ENCODE measurements at places on chromosomes 6 and 20.
A peak's percentile ranks its signal among the peaks of the same experiment; 100 is the strongest.

- no peak for DNase-seq
These were observed 7.0 kb upstream of the PTPRA start for GRCh38 chr20:2866236-2866635.

DNA sequence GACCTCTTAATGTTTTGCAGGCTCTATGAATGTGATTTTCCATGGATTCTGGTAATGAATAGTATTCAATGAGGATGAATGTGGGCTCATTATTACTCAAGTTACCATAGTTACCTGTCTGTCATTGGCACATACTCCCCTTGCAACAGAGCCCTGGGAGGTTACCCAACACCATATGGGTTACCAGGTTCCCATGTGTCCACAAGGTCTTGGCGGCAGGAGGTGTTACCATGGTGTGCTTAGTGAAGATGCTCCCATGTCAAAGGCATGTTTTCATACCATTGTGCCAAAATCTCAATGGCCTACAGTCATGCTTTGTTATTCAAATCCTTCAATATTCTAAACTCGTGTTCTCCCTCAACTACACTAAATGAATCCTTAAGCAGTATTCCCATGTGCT, 232.5 kb downstream of the HDGFL1 start:
- DNase-seq, result no peak

- no peak for DNase-seq
These were observed 236.4 kb upstream of the PRDM1 start for GRCh38 chr6:105849746-105850145.

GRCh38 chr6:36094753-36095496, 35.4 kb upstream of the MAPK13 start:
- DNase-seq, result peak; percentile 82

DNA sequence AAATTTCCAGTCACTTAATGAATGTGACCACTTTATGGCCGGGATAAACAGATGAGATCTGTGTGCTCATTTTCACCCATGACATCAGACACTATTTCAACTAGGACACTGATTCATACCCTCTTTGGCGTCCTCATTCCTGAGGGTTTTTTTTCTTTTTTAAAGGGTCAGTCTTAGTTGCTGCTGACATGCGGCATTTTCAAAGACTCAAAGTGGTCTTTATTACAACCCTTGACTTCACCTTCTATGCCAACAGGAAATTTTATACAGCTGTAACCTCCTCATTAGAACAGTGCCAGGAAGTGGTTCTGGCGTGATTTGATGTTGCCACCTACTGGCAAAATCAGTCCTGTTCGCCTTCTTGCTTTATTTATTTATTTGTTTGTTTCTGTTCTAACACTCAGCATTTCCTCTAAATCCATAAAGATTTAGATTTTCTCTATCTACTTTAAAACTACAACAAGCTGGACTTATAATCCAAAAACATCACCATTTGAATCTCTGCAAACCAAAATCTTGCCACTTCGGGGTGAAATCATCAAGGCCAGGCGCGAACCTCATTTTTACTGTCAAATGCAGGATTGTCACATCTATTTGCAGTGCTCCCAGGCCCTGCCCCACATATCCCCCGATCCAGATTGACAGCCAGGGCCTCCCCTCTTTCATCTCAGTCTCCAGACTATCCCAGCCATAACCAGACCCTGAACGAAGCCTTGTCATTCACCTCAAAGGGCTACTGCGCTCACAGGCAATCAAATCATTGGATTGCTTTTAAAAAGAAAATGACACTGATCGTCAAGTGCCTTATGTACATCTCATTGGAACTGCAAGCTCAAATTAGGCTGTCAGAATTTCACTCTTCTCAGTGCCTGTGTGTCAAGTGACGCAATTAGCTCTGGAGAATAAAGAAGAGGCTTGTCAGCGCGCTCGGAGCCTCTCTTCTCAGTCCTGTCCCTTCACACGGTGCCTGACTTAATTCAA, 77.5 kb downstream of the C6orf118 start:
- DNase-seq, result no peak

DNA sequence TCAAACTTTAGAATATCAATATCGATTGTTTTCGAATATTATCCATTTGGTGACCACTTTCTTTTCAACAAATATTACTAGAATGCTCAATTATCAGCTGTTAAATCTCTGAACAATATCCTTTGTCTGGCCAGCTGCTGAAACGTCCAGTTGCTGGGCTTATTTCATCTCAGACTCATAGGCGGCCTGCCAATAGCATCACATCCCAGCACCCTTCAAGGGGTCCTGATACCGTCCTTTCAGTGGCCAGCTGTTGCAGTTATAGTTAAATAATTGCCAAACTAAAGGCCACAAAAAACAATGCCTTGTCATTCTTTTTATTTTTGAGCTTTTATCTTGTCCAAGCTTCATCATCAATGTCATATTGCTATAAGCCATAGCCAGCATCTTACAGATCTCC, 1006.8 kb upstream of the MANEA start:
- DNase-seq, result no peak

- no peak for DNase-seq
These were observed 96.5 kb upstream of the SCP2D1 start for GRCh38 chr20:18717062-18717461.

DNA sequence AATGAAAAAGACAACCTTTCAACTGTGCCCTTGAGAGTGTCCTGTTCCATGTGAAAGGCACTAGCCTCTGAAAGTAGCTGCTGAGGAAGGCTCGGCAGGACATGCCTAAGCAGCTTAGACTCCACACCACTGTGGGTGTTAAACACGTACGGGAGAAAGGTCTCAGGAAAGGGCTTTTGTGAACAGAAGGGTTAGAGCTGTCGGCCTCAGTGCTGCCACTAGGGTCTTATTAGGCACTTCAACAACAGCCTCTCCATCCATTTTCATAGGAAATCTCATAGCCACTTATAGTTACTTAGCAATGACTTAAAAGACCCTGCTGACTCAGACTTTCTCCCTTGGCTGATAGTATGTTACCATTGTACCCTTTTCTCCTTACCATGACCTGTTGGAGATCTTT, 662.8 kb downstream of the TBC1D32 start:
- no peak for DNase-seq
